Transverse colon (tissue), 4 donors: ENCODE measurements at places on chromosomes 7 and 10. TPM values are rescaled to one million over a fixed set of nuclear protein-coding genes. Genes with fewer than 3 reads are reported as not detected.

DNA sequence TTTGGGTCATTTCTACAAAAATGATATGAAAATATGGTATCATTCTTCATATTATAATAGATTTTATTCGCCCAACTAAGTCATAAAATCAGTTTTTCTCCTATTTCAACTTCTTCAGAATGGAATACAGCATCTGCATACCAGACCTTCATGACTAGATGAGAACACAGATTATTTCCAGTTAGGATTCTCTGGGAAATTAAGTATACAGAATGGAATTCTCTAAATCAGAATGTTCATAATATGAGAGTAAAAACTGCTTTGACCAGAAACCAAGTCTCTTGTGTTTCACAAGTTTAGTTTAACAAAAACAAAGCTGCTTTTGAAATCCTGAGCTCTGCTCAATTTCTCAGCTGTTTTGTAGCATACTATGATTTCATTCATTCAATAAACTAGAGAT lies 160.3 kb upstream of the SEMA3A start:
- H3K4me1 ChIP-seq: no peaks in the 10 kb centered on the region
- H3K36me3 ChIP-seq: no peaks in the 10 kb centered on the region
- no peak for DNase-seq
- H3K27ac ChIP-seq: no peak overlapping the region

The ATOH7 gene
- total RNA-seq: not detected

The RBP3 gene
- total RNA-seq: not detected

DNA sequence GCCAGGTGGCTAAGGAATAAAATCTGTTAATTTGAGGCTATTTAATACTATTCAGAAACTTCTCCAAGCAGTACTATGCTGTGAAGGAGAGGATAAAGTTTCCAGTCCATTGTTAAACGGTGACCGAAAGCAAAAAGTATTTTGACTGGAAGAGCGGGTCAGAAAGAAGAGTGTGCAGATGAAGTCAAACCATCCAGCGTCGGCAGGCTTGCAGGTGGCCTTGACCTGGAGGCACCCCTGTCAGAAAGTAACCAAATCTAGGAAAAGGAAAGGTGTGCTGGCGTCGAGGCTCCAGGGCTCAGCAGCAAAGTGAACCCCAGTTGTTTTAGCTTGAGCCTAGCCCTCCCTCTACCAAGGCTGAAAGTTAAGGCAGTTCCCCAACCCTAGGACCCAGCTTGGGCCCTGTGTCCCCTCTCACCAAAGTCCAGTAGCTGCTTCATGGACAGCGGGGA lies 544 bp downstream of the PDK4 start:
- peak overlapping the region; percentile 83 for H3K4me3 ChIP-seq
- H3K36me3 ChIP-seq: peaks cover 37% of the 10 kb centered on the region
- no peaks in the 10 kb centered on the region for H3K27me3 ChIP-seq
- peak overlapping the region; percentile 95 for H3K27ac ChIP-seq
